DMS53 (cell line): ENCODE measurements at places on chromosomes 1 and 21.

- no peak for DNase-seq
Measured at GRCh38 chr1:85343213-85343611, 66.8 kb upstream of the BCL10 start.

DNA sequence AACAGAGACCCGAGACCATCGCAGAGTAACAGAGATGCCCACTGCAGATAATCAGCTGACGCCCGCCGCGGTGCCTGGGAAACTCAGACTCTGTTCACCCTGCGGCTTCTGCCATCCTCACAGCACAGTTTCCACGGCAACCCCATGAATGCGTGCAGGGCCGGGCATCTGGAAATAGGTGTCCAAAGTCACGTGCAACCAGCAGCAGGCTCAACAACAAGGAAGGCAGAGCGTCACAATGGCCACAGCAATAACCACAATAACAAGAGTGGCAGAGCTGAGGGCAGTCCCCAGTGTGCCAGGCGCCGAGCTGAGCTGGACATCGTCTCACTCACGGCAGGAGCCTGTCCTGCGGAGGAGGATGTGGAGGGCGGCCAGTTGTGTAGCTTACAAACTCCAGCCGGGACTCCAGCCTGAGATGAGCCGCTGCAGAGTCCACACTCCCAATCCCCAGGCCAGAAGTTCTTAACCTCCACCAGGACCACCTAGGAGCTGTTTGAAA lies 102.0 kb downstream of the CRYAA start:
- no peak for DNase-seq

GRCh38 chr1:232388363-232388762 lies 241.6 kb downstream of the SIPA1L2 start:
- DNase-seq = no peak

GRCh38 chr1:184036517-184036949 lies 995 bp downstream of the COLGALT2 start:
- DNase-seq = peak; percentile 64

GRCh38 chr1:24190983-24191461 lies 3.9 kb upstream of the IFNLR1 start:
- DNase-seq = no peak

- DNase-seq = no peak
Measured at GRCh38 chr1:8018492-8019228, 7.4 kb downstream of the ERRFI1 start.

- no peak for DNase-seq
Measured at GRCh38 chr1:172960454-172961208, 90.1 kb downstream of the TNFSF18 start.

DNA sequence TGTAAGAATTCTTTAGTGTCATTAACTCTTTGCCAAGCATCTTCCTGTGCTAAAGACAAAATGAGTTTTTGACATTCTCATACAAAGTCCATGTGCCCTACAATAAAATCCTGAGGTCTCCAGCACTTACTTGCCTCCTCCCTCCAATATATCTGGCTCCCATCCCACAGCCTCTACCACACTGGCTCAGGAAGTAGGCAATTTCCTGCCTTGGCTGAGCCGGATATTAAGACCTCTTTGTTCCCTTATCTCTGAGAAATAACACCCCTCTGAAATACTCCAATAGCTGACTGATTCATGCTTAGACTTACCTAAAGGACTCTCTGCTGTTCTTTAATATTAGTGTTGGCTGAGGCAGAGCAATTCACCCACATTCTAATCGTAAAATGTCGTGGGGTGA lies 37.6 kb upstream of the GORAB start:
- no peak for DNase-seq

- DNase-seq = no peak
Measured at GRCh38 chr21:41594268-41594667, 86.3 kb upstream of the TMPRSS2 start.

GRCh38 chr1:75952016-75952415 lies 19.8 kb upstream of the ASB17 start:
- DNase-seq = no peak

DNA sequence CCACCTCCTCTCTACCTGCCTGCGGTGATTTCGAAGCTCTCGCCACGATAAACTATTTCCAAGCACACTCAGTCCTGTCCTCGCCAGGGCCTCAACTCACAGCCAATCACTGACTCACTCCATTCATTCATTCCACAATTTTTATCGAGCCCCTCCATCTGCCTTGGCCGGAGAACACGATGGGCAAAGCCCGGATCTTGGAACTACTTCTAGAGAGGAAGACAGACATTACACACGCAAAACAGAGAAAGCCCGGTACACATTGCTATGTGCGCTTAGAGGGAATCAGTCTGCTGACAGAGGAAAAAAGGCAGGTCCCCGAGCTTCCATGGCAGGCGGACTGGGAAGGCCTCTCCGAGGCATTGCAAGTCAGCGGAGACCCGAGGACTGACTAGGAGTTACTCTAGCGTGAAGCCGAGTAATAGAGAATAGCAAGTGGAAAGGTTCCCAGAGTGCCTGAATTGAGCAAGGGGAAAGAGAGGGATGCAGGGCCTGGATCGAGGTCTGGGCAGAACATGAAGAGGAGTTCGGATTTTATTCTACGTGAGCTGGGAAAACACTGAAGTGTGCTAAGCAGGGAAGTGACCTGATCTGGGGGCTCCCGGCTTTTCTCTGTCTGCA lies 54.2 kb upstream of the DNAJC6 start:
- peak; percentile 82 for DNase-seq

- DNase-seq = peak; percentile 28
Measured at GRCh38 chr1:150575518-150576366, 3.7 kb downstream of the MCL1 start.

DNA sequence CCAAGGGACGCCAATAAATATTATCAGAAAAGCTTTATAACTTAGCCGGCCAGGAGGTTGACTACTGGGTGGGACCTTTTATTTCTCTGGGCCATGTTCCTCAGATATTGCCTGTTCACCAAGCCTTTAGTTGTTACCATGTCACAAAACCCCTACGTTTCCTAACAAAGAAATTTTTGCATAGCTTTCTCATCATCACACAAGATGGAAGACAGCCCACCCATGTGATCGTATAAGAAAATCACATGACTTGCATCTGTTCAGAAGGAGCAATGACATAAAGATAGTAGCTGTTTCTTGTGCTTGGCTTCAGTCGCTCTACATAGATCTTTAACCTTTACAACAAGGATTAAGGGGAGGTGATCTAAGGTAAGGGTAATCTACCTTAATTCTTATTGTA lies 88.9 kb upstream of the NGF start:
- no peak for DNase-seq

GRCh38 chr21:29193901-29194300 lies 63.5 kb downstream of the MAP3K7CL start:
- no peak for DNase-seq

DNA sequence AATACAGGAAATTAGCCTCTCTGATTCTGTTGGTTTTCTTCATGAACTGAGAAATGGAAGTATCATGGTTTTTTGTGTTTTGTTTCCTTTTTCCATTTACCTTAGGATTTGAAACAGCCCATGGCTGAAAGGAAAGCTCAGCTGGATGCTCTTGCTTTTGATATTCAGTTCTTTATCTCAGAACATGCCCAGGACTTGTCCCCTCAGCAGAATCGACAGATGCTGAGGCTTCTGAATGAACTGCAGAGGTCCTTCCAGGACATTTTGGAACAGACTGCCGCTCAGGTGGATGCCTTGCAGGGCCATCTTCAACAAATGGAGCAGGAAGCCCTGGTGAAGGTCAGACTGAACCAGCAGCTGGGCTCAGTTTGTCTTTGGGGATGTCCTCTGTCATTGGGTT lies 142.4 kb downstream of the MACF1 start:
- no peak for DNase-seq

DNA sequence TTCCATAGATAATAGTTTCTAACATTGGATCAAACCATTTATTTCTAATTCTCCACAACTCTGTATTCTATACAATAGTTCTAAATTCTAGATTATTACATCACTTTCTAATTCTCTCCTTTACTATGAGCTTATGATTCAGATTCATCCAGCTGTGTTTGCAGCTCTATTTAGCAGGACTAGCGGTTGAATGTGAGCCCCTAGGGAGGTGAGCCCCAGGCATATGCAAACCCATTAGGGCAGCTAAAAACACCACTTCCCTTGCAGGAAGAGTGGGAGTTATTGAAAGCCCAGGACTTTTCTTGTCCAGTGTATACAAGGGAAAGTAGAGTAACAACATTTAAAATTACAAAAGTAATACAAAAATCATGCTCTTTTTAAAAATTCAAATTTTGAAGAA lies 56.9 kb downstream of the KRTAP19-8 start:
- no peak for DNase-seq

GRCh38 chr1:58447886-58448285 lies 98.6 kb downstream of the OMA1 start:
- DNase-seq = no peak

DNA sequence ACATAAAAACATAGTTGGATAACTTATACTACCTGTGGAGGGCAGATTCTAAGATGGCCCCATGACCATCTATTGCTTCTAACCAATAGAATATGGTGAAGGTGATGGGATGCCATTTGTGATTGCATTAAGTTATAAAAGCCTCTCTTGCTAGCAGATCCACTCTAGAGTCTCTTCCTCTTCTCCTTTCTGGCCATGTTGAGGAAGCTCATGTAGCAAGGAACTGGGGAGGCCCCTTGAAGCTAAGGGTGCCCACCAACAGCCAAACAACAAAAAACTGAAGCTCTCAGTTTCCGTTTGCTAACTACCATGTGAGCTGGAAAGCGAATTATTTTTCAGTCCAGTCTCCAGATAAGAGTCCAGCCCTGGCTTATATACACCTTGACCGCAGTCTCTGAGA lies 16.0 kb upstream of the AGO1 start:
- no peak for DNase-seq

- no peak for DNase-seq
Measured at GRCh38 chr1:50352428-50352827, 70.8 kb downstream of the DMRTA2 start.

DNA sequence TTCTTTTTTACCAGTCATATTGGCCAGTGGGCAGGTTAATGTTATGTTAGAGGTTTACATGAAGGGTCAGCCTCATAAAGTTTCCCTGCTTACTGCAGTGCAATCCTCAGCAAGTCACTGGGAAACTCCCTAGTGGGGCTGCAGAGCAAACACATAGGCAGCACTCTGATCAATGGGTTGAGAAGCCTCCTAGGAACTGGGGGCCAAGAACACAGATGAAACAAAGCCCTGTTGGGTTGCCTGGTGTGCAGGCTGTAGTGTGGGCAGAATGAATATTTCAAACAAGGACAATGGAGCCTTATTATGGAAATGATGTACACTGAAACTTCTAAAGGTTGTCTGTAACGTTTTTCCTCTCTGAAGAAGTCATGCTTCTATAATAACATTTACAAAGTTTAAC lies 431.6 kb upstream of the PTBP2 start:
- DNase-seq = no peak

DNA sequence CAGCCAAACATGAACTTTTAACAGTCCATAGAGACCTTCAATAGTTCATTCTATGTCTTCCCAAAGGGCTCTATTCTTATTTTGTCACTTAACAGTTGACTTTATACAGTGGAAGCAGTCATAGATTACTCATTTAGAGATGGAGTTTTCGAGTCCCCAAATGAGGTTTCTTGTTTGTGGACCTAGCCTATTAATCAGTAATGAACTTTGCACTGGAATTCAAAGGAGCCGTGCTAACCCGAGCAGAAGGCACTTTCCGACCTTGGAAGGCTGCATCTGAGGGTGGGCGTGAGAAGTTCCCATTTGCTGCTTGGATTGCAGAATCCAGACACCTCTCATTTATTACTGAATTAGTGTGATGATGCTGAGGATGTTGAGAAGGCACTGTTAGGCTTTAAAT lies 46.4 kb downstream of the TTC39A start:
- no peak for DNase-seq

- peak; percentile 91 for DNase-seq
Measured at GRCh38 chr1:201408176-201408833, 9.2 kb upstream of the LAD1 start.

GRCh38 chr1:113946112-113946511 lies 17.0 kb downstream of the HIPK1 start:
- no peak for DNase-seq

GRCh38 chr21:28579986-28580550 lies 412.6 kb downstream of the LTN1 start:
- DNase-seq = no peak

GRCh38 chr1:236137285-236137852 lies 5.0 kb upstream of the GPR137B start:
- DNase-seq = peak; percentile 15

DNA sequence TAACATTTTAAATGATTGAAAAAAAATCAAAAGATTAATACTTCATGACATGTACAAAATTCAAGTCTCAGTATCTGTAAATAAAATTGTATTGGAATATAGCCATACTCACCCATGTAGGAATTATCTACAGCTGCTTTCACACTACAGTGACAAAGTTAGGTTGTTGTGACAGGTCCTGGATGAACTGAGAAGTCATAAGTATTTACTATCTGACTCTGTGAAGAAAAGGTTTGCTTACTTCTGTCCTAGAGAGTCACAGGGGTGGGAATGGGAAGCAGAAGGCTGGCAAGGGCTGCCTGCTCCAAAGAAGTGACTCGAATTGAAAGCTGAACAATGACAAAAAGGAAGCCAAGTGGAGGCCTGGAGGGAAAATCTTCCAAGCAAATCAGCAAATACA lies 155.2 kb downstream of the SLC30A10 start:
- DNase-seq = no peak

GRCh38 chr1:161473348-161473747 lies 31.9 kb upstream of the FCGR2A start:
- peak; percentile 67 for DNase-seq

GRCh38 chr1:221697923-221698425 lies 43.9 kb downstream of the DUSP10 start:
- DNase-seq = peak; percentile 24

GRCh38 chr1:185412385-185413087 lies 95.5 kb upstream of the IVNS1ABP start:
- no peak for DNase-seq

DNA sequence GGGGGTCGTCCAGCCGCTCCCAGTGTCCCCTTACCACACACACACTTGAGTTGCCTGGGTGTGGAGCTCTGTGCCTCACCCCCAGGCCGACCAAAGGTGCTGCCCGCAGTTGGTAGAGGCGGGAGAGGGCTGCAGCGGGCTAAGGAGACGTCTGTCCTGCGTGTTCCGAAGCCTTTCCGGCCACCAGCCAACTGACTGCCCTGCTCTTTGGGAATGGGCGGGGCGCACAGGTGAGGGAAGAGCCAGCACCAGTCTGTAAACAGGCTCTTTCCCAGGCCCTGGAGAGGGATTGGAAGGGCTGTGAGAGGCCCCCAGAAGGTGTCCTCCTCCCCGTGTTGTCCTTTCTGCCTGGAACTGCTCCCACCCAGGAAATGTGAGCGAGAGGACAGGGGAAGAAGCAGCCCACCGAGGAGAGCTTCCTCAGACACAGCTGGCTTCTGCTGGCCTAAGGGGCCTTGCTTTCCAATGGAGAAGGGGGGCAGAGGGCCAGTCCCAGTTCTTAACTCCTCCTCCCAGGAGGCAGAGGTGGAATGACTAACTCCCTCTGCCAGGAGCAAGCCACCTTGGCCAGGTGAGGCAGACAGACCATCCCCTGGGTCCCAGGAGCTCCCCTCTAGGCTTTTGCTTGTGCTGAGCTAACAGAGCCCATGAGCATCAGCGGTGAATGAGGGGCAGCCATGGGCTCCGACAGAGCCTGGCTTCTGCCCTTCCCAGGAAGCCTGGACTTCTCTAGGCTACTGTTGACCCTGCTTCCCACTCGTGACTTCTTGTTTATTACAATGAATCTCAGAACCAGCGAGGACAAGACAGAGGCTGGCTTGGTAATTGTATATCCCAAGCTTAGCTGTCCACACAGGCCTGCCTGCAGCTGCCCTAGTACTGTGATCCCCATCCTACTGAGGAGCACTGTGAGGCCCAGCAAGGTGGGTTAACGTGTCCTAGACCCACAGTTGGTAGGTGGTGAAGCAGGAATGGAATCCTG lies 158.1 kb upstream of the COA6 start:
- DNase-seq = peak; percentile 88

- DNase-seq = peak; percentile 94
Measured at GRCh38 chr1:63189677-63190076, 132.7 kb upstream of the FOXD3 start.
